ENCODE measurements at places on chromosomes 1 and 21.

- no peak for DNase-seq
Measured at GRCh38 chr1:28537457-28538199, 15.3 kb upstream of the TRNAU1AP start.

GRCh38 chr1:12113433-12114339, 50.6 kb downstream of the TNFRSF8 start:
- DNase-seq, result no peak

DNA sequence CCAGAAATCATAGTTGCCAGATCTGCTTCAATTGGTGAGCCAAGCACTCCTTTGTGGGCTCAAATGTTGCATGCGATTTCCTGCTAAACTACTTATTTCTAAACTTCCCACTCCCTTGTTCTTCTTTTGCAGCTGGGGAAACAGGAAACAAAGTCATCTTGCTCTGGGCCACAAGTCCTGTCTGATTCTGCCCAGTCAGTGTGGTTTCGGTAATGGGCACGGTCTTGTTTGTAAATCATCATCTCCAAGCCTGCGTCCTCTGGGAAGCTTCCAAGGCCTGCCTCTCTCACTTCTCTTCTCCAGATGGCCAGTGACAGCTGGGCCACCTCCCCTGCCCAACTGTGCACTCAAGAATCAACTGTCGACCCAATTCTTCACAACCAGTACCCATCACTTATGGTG, 4.4 kb downstream of the S100A8 start:
- DNase-seq, result no peak

DNA sequence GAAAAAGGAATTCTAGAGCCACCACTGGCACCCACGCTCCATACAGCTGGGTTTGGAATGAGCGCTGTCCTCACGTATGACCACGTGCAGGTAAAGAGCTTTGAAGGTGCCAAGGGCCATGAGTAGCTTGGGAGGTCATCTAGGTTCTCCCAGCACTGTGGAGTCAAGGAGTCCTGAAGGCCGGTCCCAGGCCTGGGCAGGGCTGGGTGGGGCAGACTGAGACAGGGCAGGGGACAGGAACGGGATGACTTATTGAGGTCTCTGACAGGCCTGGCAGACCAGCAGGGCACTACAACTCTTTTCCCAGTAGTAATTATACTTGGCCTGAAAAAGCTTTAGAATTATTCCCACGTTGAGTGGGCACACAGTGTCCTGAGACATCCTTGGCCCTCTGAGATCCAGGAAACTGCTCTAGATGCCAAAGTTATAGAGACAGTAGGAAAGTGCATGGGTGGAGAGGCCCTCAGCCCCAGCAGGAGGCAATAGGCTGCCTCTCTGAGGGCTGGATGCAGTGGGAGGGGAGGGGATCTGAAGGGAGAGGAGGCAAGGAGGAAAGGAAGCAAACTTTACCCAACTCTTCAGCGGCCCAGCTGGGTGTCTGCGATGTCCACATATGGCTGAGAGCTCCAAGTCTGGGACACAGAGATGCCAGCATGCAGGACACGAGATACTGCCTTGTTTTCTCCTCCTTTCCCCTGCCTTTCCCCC, 1.8 kb upstream of the CDA start:
- no peak for DNase-seq

All from left forelimb (tissue), 1 donor.